Fibroblast of the conjunctiva (primary cell): ENCODE measurements at places on chromosomes 4 and X.
A peak's percentile ranks its signal among the peaks of the same experiment; 100 is the strongest.

- peak; percentile 18 for DNase-seq
These were observed 405 bp upstream of the HS3ST1 start for GRCh38 chr4:11428899-11429698.

DNA sequence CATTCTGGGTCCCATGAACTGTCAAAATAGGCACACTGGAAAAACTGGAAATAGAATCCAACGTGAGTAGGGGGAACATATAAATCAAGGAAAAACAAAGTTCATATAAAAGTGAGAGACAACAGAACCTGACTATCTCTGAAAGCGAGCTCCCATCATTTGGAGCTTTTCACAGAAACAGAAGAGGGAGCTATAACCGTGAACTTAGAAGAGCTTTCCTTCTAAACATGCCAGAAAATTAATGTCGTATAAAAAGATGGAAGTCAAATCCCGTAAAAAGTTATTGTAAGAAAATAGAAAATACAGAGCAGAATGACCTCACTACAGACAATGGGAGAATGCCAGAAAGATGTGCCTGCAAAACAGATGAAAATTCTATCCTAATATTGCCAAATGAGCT lies 23.9 kb upstream of the HSD17B10 start:
- DNase-seq: no peak

GRCh38 chrX:30971774-30972603 lies 82.9 kb upstream of the TAB3 start:
- DNase-seq: peak; percentile 26

DNA sequence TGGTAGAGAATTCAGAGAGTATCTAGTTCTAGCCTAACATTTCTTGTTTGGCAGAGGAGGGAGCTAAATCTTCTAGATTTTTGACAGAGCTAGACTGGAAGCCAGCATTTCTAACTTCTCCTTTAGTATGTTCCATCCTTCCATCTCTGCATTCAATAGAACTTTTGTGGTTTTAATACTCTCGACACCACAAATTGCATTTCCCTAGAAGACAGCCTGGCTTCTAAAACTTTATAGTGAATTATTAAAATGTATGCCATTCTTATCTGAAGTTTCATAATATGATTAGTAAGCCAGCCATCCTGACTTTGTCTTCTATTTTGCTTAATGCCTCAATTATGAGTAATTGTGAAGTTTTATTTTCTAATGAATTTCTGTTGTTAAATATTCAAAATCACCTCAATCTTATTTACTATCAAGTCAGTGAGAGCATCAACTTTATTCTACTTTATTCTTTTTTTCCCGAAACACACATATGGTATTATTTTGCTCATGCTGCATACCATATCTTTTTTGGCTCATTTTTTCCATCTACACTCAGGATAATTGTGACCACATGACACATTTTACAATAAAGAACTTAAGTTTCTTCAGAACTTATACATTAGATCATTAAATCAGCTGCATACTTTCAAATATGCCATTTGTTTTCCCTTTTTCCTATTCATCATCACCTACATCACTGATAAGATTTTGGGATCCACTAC lies 30.2 kb downstream of the EDNRA start:
- no peak for DNase-seq

DNA sequence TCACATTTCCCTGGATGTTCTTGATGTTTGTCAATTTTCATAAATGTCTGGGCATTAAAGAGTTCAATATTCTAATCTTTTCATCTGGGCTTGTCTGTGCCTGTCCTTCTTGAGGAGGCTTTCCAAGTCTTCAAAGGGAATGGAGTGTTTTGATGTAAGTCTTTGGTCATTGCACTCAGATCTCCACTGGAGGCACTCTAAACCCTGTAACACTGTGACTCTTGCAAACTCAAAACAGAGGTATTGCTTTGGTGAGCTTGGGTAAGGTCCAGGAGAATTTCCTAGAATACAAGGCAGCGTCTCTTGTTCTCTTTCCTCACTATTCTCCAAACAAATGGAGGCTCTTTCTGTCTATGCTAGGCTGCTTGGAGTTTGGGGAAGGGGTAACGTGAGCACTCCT lies 1118.1 kb upstream of the PABPC4L start:
- no peak for DNase-seq

- no peak for DNase-seq
These were observed 697 bp downstream of the SRPK3 start for GRCh38 chrX:153781428-153782047.

GRCh38 chr4:92215476-92215875 lies 88.3 kb upstream of the GRID2 start:
- no peak for DNase-seq

- DNase-seq: no peak
These were observed 106.8 kb downstream of the FSTL5 start for GRCh38 chr4:162056990-162057389.

DNA sequence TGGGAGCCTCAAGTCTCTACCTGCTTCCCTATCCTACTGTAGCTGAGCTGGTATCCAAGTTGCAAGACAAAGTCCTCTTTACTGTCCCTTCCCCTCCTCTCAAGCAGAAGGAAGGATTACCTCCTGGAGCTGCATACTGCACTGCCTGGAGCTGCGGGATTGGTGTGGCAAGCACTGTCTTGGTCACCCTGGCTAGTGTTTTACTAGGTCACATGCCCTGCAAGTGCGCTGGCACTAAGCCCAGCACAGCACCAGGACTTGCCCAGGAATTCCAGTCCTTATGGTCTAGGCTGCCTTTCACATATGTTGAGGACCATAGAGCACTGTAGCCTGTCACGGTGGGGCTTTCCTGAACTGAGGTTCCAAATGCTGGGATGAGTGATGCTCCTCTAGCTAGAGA lies 227.3 kb upstream of the ZC4H2 start:
- DNase-seq: no peak

DNA sequence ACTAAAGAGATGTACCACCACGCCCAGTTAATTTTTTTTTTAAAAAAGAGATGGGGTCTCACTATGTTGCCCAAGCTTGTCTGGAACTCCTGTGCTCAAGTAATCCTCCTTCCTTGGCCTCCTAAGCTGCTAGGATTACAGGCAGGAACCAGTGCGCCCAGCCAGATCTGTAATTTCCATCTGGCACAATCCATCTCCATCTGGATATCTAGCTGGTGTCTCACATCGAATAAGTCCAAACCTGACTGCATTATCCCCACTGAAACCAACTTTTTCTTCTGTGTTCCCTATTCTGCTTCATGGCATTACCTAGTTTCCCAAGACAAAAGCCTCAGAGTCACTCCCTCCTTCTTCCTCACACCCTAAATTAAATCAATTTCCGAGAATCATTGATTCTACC lies 125.8 kb upstream of the TEX13C start:
- no peak for DNase-seq

- no peak for DNase-seq
These were observed 15.6 kb downstream of the SCARB2 start for GRCh38 chr4:76197971-76198410.

- DNase-seq: no peak
These were observed 278.9 kb downstream of the EPHA5 start for GRCh38 chr4:65391382-65391781.

- DNase-seq: no peak
These were observed 103.4 kb upstream of the PJA1 start for GRCh38 chrX:69268611-69269010.

GRCh38 chr4:159012381-159012780 lies 90.5 kb upstream of the RAPGEF2 start:
- no peak for DNase-seq

DNA sequence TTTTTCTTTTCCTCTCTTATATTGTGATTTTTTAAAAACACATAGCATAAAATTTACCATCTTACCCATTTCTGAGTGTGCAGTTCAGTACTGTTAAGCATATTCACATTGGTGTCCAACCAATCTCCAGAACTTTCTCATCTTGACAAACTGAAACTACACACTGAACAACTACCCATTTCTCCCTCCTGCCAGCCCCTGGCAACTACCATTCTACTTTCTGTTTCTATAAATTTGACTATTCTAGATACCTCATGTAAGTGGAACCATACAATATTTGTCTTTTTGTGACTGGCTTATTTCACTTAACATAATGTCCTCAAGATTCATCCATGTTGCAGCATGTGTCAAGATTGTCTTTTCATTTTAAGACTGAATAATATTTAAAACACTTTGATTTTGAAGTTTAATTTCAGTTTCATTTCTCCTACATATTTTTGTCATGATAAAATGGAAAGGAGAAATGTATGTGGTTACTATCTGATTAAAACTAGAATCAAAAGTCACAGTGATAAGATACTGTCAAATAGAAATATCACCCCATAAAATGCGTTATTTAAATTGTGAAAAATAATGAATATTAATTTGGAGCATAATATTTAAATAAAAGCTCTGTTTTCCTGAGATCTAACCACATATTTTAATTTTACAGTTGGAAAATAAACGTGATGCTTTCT lies 122.8 kb downstream of the DIPK2B start:
- no peak for DNase-seq

GRCh38 chr4:110197529-110198042 lies 829 bp downstream of the ELOVL6 start:
- DNase-seq: no peak

GRCh38 chr4:169266661-169267060 lies 4.1 kb downstream of the SH3RF1 start:
- DNase-seq: no peak

DNA sequence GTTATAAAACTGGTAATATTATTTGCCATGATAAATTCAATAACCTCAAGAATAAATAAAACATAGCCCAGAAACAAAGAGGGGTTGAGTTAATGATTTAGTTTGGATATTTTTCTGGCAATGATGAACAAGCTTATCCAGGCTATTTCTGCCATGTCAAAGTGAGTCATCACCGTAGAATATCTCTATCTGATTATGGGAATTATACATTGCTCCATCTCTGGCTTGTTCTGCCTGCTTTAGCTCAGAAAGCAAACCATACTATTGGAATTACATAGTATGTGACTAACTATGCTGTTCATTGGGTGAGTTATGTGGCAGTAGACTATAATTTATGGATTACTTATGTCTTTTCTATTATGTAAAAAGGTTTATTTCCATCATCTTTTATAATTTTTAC lies 680.1 kb upstream of the AADAT start:
- no peak for DNase-seq

- no peak for DNase-seq
These were observed 71.6 kb downstream of the MAML3 start for GRCh38 chr4:140082391-140082755.

- DNase-seq: no peak
These were observed 656.6 kb downstream of the ANKRD50 start for GRCh38 chr4:124055896-124056295.

DNA sequence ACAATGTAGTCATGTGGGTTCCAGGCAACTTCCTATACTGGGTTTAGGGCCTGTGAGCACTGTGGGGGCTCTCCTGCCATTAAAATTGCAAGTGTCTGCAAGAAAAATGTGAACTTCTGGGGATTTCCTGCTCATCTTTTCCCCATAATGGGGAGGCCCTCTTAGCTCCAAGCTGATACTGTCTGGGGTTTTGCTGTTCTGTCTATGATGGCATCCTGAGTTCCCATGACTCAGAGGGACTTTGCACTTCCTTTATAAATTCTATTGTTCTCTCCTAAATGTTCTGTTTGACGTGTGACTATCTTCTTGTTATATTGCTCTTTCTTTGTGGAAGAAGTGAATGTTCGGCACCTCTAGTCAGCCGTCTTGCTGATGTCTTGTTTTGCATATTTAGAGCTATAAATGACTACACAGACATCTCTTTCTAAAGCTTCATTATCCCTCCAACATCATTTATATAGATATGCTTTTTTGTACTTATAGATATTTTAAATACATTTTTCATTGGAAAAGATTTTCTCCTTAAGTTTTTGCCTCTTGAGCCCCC lies 465.8 kb downstream of the NAF1 start:
- no peak for DNase-seq

- DNase-seq: no peak
These were observed 38.7 kb downstream of the CPEB2 start for GRCh38 chr4:15040916-15041463.

DNA sequence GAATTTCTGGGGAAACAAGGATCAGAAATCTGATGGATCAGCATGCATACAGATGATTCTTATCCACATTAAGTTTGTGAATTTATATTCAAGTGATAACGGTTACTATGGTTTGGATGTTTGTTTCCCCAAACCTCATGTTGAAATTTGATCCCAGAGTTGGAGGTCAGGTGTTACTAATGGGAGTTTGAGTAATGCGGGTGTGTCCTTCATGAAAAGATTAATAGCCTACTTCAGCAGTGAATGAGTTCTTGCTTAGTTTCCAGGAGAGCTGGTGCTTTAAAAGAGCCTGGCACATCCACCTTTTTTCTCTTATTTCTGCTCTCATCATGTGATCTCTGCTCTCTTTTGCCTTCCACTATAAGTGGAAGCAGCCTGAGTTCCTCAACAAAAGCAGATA lies 712.4 kb downstream of the IL1RAPL1 start:
- no peak for DNase-seq

- DNase-seq: no peak
These were observed 274.4 kb downstream of the IDS start for GRCh38 chrX:149230689-149231088.

DNA sequence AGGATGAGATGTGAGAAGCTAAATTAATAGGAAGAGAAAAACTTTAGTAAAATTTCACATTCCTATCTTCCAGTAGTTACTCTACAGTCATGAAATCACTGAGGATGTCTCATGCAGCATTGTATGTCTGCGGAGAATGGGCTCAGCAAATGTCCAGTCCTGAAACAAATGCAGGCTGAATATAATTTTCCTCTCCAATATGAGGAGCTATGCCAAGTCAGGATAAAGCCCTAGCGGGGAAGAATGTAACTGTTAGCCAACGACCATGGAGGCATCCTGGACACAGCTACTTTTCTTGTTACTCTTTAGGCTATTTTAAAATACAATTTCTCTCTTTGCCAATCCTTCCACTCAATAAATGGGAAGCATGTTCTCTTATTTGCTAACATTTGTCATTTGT lies 127.7 kb downstream of the PRKX start:
- no peak for DNase-seq

DNA sequence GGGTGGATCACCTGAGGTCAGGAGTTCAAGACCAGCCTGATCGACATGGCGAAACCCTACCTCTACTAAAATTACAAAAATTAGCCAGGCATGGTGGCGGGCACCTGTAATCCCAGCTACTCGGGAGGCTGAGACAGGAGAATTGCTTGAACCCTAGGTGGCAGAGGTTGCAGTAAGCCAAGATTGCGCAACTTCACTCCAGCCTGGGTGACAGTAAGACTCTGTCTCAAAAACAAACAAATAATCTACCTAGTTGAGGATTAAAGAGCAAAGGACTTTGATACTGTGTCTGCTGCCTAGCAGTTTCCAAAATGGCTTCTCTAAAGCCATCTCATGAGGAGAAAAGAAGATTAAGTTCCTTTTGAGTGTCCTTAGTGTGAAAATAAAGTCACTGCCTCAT lies 37.8 kb downstream of the SMS start:
- DNase-seq: no peak

- no peak for DNase-seq
These were observed 69.3 kb upstream of the HS3ST1 start for GRCh38 chr4:11497972-11498371.
